Putamen (tissue), 1 donor: ENCODE measurements at places on chromosomes 12 and 14.
A peak's percentile ranks its signal among the peaks of the same experiment; 100 is the strongest.

GRCh38 chr14:91681118-91681517 lies 50.8 kb downstream of the CATSPERB start:
- DNase-seq, result no peak

DNA sequence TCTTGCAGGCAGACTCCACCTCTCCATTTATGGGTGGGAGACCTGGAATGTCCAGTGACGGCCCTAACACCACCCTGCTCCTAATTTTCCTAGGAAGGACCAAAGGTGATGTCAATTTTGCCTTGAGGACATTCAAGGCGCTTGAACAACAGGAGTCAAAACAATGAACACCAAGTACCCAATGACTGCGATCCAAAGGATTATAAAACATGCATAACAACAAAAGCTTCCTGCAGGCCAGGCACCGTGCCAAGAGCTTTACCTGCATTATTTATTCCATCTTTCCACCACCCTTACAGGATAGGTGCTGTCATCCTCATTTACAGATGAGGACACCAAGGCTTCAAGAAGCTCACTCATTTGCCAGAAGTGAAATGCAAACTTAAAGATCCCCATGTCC lies 15.2 kb upstream of the FOXN3 start:
- no peak for DNase-seq

- DNase-seq, result no peak
Measured at GRCh38 chr12:45696049-45696448, 33.5 kb upstream of the ARID2 start.

- DNase-seq, result no peak
Measured at GRCh38 chr14:78417532-78417931, 247.4 kb downstream of the NRXN3 start.

DNA sequence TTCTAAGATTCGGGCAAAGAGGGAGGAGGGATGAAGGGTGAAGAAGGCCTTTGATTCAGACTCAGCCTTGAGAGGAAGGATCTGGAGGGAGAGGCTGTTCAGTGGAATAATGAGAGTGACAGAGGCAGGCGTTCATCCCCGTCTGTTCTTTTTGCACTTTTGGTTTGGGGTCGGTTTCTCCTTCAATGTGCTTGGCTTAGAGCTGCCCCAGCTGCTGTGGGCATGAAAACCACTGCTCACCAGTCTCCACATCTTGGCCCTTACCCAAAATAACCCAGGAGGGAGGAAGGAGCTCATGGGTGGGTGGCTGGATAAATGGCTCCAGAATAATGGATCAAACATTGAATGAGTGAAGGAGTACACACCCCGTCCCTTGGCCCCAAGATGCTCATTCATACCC lies 261.7 kb upstream of the FKBP4 start:
- DNase-seq, result no peak

DNA sequence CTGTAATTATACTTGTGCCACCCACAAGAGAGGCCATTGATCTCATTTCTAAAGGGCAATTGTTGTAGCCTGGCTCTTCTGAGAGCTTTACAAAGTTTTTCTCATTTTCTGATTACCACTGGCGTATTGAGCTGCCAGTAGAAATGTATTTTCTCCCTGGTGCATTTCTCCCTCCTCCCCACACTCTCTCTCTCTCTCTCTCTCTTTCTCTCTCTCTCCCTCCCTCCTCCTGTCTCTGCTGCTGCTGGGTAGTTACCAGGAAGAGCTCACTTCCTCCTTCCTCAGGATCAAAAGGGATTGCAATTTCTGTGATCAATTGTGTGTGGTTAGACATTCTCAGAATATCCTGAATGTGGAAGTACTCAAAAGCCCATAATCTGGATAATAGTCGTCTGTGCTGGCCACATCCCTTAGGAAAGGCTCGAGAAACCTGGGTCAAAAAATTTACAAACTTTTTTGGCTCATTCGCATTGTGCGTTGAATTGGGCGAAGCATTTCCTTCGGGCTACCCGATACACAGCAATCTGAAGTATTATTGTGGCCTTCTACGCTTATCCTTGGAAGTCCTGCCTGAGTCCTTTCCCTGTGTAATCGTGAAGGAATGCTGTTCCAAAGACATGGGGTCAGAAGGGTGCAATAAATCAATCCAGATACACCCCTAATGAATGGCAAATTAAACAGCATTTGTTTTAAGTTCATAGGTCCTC lies 254.8 kb downstream of the MSRB3 start:
- DNase-seq, result no peak

DNA sequence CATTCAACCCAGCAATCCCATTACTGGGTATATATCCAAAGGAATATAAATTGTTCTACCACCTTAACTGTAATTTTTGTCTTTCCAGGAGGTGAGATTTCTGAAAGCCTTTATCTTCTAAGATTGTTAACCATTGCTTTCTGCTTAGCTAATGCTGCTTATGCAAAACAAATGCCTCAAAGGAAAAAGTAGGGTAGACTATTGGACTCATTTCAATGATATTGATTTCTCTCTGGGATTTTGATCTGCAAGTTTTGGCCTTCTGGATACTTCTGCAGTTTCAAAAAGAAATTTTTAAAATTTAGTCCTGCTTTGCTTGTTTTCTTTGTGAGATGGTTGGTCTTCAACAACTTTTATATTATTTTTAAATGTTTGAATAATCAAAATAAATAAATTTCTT lies 108.6 kb downstream of the SLC38A4 start:
- no peak for DNase-seq

DNA sequence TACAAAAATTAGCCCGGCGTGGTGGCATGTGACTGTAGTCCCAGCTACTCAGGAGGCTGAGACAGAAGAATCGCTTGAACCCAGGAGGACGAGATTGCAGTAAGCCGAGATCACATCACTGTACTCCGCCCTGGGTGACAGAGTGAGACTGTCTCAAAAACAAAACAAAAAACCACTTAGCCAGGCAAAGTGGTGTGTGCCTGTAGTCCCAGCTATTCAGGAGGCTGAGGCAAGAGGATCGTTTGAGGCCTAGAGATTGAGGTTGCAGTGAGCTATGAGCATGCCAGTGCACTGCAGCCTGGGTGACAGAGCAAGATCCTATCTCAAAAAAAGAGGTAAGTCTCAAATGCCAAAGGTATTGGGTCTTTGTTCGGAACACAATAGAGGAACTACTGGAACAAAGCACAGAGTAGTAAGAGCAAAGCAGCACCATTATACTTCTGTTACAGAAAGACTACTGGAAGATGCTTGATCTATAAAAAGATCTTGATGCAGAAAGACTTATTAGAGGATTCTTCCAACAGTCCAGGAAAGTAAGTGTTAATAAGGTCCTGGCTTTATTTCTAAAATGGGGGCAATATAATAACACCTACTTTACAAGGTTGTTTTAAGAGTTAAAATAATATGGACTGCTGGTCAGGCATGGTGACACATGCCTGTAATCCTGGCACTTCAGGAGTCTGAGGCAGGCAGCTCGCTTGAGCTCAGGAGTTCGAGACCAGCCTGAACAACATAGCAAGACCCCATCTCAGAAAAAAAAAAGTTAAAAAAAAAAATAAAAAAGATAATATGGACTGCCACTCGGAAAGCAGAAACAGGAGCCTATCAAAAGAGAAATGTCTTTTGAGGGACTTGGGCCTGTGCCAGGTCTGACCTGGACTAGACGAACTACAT lies 29.9 kb downstream of the BTBD7 start:
- no peak for DNase-seq

DNA sequence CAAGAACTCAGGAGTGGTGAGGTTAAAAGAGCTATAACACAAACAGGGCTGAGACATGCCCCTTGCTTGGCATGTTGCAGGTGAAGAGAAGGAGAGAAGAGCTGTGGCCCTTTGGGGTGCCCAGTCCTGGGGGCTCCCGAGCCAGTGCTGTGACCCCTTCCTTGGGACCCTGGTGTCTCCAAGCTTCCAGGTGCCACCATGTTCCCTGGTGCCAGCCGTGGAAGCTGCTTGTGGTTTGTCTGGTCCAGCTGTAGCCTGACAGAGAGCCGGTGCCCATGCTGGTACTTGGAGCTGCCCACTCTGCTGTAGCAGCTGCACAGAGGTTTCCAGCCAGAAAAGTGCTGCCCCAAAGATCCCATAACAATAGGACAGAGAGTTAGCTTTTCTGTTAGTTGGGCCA lies 159.2 kb upstream of the SLC38A2 start:
- no peak for DNase-seq

DNA sequence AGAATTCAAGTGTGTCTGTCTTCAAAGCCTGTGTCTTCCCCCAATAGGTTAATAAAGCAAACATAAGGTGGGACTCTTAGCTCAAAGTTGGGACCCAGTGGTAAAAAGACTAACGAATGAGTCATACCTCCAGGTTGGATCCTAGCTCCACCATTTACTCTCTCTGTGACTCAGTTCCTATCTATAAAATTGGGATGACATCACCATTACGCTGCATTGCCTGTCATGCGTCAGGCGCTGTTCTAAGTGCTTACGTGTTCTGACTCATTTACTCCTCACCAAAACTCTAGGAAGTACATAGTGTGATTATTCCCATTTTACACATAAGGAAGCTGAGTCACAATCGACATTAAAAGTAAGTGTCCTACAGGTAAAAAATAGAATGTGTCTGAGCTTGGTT lies 915.8 kb downstream of the VRK1 start:
- DNase-seq, result no peak

- no peak for DNase-seq
Measured at GRCh38 chr12:47981496-47982260, 18.3 kb downstream of the TMEM106C start.

DNA sequence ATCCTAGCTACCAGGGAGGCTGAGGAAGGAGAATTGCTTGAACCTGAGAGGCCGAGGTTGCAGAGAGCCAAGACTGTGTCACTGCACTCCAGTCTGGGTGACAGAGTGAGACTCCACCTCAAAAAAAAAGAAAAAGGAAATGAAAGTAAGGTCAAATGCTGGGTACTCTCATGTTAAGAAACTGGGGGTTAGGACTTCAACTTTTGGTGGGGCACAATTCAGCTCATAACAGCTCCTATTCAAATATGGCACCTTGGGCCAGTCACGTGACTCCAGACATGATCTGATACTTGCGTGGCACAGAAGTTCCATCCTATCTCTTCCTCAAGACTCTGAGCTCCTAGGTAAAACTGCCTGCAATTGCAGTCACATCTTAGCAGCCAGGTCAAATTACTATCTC lies 142.7 kb downstream of the EGLN3 start:
- DNase-seq, result no peak

DNA sequence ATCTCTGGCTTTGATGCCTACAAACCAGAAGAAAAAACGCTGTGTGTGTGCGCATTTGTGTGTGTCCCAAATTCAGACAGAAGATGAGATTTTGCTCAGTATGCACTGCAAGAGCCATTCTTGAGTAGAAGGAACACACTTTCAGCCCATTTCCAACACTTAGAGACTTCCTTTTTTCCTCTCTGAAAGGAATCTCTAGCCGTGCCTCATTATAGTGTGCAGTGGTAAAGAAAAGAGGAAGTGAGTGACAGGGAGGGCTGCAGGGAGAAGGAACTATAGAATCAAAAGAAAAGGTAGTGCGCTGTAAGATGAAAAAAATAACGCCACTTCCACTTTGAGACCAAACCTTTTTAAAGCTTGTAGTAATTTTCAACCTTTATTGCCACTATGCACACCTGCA lies 1400.9 kb upstream of the FLRT2 start:
- DNase-seq, result no peak

GRCh38 chr12:76237086-76237701 lies 111.0 kb downstream of the BBS10 start:
- DNase-seq, result no peak

DNA sequence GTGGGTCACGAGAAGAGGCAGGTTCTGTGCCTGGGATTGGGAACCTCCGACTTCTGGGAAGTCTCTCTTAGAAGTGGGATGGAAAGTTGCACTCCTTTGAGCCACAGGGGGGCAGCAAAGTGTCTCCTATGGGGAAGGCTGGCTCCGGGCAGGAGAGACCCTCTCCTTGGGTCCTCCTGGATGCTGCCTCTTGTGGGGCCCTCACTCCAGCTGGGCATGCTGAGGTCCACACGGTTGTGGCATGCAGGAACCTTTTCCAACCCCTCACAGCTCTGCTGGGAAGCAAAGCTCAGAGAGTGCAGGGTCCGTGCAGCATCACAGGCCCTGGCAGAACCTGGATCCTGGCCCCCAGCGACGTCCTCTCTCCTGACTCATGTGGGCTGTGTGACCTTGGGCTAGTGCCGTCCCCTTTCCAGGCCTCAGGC lies 17.4 kb downstream of the SDSL start:
- DNase-seq, result no peak

DNA sequence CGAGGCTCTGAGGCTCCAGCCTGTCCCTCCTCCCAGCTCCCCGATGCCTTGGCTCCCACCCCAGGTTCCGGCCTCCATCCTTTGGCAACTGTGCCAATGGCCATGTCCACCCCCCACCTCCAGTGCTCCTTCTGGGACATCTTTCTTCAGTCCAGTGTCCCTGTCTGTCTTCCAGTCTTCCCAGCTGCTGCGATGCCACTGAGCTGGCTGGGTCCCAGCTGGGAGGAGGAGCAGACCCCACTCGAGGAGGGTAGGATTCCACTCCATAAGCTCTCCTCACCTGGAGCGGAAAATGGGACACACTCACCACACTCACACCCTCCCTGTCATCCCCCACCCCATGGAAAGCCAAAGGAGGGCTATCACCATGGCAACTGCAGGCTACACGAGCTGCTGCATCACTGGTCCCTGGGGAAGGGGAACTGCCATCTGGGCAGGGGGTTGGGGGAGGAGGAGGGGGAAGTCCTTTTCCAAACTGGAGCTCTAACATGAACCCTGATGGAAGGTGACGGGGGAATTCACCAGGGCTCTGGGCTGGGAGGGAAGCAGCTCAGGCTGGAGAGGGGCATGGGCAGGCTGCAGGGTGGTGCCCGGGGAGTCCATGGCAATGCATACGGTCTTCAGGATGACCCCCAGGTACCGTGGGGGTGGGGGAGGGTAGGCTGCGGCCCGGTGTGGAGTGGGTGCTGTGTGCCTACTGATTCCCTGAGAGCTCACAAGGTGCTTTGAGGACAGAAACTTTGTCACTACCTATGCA lies 94.3 kb downstream of the LRRC74A start:
- DNase-seq, result no peak

DNA sequence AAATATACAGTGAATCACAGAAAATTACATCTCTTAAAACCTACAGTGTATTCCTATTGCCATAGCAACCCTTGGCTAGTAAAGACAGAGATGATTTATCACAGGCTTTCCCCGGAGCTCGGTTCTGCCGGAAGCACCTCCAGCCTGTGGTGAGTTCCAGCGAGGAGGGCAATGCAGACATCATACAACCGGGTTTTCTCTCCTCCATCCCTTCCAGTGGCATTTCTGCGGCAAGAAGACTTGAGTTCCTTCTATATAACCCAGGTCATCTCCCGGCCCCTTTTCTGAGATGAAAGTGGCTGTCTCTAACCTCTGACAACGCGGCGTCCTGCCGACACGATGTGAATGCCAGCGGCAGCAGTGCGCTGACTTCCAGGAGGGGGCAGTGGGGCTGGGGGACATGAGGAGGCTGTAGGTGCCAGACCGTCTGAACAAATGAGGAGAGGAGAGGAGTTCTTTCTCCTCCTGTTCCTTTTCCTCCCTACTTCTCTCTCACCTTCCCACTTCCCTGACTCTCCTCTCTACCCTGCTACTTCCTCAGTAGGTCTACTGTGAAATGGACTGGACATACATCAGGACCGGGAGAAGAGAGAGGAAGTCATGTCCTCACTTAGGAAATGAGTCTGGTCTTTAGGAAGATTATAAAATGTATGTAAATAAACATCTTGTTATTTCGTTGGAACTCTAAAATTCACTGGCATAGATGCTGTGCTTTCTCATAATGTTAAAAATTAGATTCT lies 68.6 kb upstream of the MAX start:
- peak; percentile 66 for DNase-seq
